Midbrain (tissue), 1 donor: ENCODE measurements at places on chromosomes 13 and 19.

DNA sequence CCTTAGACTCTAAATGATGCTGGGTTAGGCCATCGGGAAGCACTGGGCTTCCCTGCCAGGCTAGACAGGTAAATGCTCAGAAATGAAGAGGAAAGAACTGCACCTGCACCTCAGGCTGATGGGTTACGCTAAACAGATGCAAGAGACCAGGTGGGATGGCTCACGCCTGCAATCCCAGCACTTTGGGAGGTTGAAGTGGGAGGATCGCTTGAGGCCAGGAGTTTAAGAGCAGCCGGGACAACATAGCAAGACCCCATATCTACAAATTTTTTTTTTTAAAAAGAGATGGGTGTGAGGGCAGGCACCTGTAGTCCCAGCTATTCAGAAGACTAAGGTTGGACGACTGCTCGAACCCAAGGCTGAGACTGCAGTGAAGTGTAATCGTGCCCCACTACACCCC is 634.7 kb downstream of the UQCRFS1 start:
- no peak for DNase-seq

GRCh38 chr13:98377635-98378378 is 199.1 kb downstream of the STK24 start:
- DNase-seq, result no peak

DNA sequence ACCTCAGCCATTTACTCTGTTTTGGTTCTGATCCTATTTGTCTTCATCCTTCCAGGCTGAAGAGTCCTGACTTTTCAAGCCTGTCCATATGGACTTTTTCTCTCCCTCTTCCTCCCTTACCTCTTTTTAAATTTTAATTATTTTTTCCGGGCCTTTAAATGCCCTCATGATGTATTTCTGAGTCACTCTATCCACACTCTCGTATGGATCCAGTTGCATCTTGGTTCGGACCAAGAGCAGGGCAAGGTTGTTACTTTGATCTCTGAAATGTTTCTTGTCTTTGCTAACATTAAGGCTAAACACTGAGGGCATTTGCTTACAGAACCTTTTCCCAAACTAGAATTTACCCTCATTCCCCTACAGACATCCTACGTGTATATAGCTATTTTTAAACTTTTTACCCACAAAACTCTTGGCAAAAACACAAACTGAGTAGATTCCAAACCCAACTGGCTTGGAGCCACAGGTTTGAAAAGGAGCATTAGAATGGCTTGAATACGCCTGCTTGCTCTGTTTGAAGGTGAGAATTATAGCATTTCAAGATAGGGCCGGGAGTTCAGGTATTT is 47.4 kb upstream of the SERPINE3 start:
- no peak for DNase-seq

- DNase-seq, result no peak
These were observed 9.8 kb downstream of the ATP4B start for GRCh38 chr13:113648216-113648610.

DNA sequence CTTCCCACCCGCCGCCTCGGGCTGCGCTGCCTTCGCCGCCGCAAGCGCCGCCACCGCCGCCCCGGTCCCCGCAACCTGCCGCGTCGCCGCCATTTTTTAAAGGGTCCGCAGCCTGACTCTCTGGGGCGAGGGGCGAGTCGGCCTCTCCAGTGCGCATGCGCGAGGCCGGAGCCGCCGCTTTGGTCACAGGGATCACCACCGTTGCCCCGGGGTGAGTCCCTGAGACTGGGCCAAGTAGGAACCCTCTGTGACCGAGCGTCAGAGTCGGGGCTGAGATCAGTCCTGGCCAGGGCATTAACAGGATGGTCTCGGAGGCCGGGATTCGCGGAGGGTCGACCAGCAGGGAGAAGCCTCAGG is 42.6 kb downstream of the ZNF146 start:
- peak; percentile 19 for DNase-seq

- DNase-seq, result no peak
These were observed 229.0 kb downstream of the TEX29 start for GRCh38 chr13:111549464-111549863.

- no peak for DNase-seq
These were observed 1007.2 kb downstream of the PCDH9 start for GRCh38 chr13:66222926-66223325.

GRCh38 chr19:52086481-52086880 is 9.1 kb downstream of the ZNF841 start:
- DNase-seq, result no peak

GRCh38 chr19:42023121-42023942 is 29.3 kb upstream of the ATP1A3 start:
- no peak for DNase-seq
